ENCODE measurements at places on chromosomes 7 and 10.

DNA sequence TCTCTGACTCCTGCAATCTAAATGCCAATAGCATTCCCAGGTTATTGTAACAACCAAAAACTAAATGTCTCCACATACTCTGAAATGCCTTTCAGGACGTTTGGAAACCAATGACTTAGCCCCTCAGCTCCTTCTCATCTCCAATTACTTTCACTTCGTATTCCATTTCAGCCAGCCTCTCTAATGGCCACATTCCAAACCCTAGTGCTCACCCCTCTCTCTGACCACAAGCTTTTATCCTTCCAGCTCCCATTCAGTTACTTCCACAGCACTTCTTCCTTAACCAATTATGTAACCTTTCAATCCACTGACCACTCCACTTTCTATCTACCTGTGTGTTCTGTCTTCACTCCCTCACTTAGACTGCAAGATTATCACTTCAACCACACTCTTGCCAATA is 4.3 kb downstream of the NOC3L start:
- DNase-seq, result no peak

- no peak for DNase-seq
Measured at GRCh38 chr10:7477538-7478334, 66.9 kb upstream of the SFMBT2 start.

GRCh38 chr7:1368184-1368681 is 91.0 kb downstream of the MICALL2 start:
- no peak for DNase-seq

DNA sequence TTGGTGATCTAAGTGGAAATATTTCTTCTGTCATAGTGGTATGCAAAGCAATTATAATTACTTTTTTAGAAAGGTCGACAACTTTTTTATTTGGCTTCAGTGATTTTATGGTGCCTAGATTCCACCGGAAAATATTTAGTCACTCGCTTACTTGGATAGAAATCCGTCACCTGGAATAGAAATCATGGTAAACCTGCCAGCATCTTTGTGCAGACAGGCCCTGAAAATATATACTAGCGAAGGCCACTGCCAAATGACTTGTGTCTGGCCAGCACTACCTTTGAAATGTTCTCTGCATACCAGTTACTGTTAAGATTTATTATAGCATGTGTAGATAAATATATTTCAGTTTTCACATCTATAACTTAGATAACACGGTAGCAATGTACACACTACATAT is 226.4 kb downstream of the AGMO start:
- DNase-seq, result no peak

DNA sequence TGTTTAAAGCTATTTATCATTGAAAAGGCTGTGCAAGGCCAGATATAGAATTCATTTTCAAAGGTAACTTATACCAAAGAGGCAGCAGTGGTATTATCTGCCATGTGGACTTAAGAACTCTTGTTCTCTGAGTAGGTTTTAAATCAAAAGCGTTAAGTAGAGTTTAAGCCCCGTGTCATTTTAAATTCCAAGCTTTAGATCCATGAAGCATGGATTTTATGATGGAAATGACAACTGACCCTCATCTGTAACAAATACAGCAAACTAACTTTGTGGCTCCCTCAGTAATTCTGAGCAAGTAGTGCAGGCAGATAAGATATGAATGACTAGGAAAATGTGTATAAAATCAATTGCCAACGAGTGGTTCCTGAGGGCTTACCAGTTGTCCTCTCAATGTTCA is 247.0 kb downstream of the WDR11 start:
- DNase-seq, result no peak

DNA sequence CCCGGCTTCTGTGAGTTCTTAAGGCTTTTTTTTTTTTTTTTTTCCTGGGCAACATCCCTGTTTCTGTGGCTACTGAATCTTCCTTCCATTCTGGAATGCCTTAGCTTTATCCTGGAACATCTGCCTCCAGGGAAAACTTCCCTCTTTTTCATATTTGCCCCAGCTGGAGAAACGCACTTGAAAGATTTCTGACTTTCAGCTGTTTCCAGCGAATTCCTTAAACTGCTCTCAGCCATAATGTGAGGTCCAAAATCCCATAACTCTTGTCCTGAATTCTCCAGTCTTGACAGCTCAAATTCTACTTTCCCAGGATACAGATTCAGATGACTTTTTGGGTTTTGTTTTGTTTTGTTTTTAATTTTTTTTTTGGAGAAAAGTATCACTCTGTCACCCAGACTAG is 263.6 kb upstream of the AUTS2 start:
- no peak for DNase-seq

- DNase-seq, result no peak
Measured at GRCh38 chr10:132944510-132944909, 2.1 kb upstream of the CFAP46 start.

DNA sequence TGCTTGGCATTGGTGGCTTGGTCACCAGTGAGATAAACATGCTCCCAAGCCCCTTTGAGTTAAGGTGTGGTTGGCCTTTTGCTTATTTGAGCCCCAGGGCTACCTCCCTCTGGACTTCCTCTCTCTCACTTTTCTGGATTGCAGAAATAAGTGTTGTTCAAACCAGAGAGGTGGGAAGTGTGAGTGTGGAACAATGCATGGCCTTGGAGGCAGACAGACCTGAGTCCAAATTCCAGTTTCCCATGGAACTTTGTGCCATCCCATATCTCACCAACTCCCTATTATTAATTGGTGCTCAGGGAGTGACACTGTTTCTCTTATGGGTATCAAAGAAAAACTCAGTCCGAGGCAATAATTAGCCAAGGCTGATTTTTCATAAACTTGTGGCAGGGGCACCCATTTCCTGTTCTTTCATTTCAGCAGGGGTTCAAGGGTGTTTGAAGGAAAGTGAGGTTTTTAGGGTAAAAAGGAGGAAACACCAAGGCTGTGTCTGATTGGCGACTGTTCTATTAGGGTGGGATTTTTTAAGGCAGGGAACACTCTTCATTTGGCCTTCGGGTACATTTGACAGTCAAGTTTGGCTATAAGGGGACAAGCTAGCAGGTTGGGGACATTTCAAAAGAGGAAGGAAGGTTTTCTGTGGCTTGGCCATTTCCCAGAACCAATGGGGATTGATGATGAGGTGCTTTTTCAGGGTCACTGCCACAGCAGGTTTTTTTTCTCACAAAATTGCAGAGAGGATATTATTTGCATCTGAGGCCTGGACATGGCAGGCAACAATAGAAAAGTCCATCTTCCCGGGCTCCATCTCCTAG is 148.8 kb upstream of the NPY start:
- DNase-seq, result no peak

GRCh38 chr10:125911990-125912389 is 15.6 kb downstream of the FANK1 start:
- no peak for DNase-seq

- DNase-seq, result no peak
Measured at GRCh38 chr10:7587168-7587864, 79.5 kb downstream of the ITIH5 start.

DNA sequence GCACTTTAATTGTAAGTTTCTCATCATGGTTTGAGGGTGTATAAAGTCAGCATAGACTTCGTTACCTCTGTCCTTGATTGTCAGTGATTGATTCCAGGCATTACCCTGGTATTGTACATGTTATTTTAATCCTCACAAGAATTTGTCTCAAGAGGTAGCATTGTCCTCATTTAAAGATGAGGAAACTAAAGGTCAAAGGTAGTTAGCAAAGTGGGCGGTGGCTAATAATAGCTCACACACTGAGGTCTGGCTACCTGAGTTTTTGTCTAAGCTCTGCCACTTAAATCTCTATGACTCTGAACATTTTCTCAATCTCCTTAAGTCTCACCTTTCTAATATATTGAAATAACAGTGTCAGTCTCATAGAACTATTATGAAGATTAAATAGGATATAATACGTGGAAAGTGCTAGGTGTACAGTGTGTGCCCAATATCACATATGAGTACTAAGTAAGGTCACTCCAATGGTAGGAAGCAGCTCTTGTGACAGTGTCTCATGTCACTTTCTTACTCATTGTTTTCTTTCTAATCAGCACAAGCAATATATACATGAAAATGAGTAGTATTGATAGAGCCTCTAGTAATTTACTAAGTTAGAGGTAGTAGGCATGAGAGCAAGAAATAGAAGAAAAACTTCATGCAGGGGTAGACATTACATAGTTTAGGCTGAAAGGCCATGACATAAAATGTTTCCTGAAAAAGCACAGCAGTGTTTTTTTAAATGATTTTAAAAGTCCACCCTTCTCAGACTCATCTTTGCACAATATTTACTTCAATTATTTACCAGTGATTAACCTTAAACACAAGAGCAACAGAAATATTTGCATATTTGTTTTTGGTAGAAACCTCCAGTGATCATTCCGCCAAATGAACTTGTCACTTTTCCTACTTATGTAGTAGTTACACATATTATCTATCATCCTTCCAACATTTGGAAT is 21.0 kb downstream of the AHR start:
- no peak for DNase-seq

DNA sequence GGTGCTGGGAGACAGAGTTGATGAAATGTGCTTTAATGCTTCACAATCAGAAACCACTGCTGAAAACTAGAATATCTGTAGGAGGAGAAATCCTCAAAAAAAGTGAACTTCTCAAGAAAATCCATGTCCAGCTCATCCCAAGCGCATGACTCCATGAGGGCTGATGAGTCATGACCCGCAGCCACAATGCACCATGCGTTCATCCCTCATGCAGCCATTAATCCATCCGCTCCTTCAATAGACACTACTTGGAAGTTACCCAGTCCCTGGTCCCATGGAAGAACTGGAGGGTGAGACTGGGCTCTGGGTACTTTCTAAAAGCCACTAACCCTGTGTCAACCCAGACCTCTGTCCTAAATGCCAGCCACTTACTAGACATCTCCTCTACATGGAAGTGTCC is 24.4 kb downstream of the TMEM273 start:
- DNase-seq, result no peak
